ENCODE measurements at places on chromosomes 2 and 18.

DNA sequence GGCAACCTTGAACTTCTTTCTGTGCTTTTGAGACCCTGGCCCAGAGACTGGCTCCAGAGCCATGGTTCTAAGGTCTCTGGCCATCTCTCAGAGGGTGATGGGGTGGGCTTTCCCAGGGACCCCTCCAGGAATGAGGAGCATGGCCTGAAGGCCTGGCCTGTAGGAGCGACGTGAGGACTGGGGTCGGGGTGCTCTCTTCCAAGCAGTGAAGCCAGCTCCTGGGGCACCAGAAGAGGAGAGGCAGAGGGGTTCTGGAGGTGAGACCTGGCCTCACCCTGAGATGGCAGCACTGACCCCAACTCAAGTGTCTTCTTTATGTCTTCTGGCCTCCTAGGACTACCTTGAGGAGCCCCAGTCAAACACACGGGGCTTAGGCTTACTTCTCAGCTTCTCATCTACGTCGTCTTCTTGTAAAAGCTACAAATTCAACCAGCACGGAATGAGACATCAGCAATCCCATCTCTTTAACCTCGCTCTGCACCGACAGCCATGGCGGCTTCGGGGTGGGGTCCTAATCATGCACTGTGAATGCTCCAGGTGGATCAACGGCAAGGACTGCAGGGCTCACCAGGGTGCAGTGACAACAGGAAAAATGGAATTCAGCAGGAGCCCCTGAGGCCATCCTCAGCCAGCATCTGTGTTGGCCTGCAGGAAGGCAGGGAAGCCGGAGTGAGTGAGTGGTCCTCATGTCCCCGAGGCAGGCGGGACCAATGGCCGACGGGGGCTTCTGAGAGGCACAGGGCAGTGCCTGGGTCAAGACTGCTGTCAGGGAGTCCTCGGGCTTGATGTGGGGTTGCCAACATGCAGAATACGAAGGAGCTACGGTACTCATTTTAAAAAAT lies 214.1 kb downstream of the HDAC4 start:
- no peak for DNase-seq

DNA sequence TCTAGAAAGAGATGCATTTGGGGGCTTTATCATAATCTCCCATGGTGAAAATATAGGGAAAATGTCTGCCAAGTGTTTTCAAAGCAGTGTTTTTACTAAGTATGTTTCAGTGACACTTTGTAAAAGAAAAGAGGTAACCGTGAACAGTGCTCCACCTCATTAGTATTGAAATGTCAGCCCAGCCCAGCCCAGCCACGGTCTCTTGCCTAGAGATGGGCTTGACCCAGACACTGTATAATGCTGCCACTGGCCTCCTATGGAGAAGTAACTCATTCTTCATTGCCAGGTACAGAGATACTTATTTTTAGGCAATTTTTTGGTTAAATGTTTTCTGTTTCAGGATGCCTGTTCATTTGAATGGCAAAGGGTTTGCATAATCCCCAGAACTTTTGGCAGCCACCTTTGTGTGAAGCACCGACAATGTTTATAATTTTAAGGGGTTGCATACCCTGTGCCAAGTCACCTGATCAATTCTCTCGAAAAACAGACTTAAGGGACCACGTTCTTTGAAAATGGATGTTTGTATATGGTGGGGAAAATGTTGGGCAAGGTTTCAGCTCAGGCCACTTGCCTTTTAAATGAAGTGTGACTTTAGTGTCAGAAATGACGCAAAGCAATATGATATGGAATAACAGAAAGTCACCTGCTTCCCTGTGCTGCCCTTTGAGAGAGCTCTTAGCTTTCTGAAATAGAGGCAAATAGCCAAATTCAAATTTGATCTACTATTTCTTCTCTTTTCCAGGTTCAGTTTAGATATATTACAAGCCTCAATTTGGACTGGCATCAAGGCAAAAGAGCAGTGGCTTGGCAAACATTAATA lies 314.5 kb upstream of the RGPD4 start:
- DNase-seq: no peak

DNA sequence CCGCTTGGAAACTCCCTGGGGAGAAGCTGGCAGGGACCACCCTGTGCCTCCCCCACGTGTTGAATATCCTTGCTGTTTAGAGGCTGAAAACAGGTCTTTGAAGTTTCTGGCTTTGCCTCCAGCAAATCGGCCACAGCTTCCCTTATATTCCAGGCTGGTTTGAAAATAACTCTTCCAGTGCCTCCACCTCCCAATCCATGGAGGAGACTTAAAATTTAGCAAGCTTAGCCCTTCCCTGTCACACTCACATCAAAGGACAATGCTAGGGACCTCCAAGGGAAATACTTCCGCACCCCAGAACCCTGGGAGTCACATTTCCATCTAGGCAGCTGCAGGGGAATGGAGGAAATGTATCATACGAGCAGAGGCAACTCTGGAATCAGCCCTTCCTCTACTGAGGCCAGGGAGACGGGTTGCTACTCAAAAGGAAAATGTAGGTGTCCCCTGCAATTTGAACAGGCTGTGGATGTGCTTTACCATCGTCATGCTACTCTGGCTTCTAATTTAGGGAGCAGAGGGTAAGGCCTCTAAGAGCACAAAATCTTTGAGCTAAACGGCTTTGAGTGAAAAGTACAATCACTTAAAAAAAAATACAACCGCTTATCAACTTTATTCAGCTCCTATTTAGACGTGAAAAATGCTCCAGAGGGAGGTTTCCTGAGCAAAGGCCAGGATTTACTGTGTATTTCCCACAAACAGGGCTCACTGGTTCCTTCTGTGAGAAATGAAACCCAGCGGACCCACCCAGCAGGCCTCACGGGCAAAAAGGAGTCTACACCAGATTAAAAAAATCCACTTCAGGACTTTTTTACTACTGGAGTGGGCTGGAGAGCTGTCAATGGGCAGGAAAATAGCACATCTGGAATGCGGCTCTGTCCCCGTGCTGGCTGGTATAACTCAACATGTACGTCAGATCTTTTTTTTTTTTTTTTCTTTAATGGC lies 49.4 kb upstream of the PKDCC start:
- DNase-seq: no peak

DNA sequence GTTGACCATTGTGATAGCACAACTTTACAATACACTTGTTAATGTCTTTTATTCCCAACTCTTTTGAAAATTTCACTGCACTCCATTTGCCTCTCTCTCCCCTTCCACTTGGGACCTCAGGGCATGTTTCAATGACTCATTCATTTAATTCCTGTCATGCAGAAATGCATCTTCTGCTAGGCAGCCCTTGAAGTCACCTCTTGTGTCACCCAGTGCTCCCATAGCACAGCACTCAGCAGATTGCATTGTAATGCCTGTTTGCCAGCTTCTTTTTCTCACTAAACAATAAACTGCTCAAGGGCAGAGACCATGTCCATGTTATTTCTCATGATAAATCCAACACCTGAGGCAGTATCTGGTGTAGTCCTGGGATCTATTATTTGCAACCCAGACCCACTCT lies 85.9 kb upstream of the ACSL3 start:
- DNase-seq: no peak

DNA sequence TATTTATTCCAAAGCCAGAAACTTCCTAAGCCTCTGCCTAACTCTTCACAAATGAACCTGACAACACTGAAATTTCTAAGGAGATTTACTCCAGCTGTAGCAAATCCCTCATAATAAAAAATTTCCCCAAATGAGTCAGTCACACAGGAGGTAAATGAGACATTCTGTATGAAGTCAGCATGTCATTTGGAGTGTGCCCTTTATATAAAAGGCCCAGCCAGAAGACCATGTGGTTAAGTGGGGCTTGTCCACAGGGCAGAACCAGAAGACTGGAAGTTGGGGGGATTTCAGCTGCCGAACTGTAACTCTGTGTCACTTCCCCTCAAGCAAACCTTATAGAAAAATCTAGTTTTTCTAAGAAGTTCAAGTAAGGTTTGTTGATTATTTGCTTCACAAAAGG lies 30.2 kb downstream of the NRP2 start:
- no peak for DNase-seq

DNA sequence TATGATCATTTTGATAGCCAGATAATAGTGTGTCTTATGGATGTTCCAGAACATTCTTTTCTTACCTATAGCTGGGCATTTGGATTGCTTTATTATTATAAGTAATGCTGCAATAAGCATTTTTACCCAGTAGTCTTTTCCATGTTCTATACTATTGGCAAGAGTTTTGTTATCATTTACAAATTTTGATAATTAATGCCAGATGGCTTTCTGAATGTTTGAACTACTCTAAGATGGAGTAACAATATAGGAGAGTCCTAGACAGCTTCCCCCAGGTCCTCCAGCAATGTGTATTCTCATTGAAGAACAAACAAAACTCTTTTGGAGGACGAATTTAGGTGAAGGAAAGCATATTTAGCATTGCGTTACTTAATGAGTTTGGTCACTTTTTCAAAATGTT lies 73.0 kb downstream of the INPP4A start:
- DNase-seq: no peak

- DNase-seq: no peak
Measured at GRCh38 chr2:23685181-23685580, 241.7 kb downstream of the ATAD2B start.

- no peak for DNase-seq
Measured at GRCh38 chr2:135246711-135247270, 194.7 kb downstream of the RAB3GAP1 start.

- DNase-seq: no peak
Measured at GRCh38 chr2:102154364-102154763, 11.8 kb downstream of the IL1R1 start.

GRCh38 chr2:173355132-173355865 lies 627 bp downstream of the CDCA7 start:
- DNase-seq: no peak

DNA sequence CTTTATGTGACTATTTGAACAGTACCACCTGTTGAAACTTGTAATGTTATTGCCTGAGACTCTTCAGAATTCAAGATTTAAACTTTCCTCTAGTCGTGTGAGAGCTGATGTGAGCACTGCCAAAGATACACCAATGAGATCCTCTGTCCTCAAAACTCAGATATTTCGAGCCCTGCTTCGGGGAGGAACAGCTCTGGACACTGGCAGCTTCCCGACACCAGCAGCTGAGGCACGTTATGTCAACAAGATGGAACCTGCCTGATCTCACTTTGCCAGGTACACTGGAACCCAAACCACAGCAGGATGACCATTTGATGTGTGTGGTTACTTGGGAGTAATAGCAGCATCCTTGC lies 319.9 kb upstream of the RBMS1 start:
- no peak for DNase-seq

GRCh38 chr18:78144669-78145068 lies 834.9 kb upstream of the SALL3 start:
- no peak for DNase-seq

DNA sequence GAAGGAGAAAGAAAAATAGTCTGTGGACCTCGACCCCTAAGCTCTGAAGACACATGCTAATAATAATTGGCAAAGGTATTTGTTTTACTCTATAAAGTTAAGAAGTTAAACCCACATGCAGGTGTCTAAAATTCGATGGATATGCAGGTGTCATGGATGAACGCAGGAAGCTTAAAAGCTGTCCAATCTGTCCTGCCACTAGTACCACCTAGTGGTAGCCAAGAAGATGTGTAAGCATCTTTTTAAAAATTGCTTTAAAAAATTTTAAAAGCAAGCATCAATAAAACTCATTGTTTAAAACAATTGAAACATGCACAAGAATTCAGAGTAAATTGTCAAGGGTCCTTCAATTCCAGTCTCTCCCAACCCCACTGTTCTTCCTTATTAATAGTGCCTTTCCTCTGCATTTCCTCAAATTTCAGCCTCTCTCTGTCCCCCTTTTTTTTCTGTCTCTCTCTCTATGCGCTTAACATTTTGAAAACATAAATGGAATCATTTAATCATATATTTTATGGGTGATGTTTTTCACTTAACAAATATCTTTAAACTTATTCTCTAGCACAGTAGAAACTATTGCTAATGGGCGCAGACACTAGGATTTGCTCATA lies 30.6 kb upstream of the PPP3R1 start:
- peak; percentile 18 for DNase-seq

DNA sequence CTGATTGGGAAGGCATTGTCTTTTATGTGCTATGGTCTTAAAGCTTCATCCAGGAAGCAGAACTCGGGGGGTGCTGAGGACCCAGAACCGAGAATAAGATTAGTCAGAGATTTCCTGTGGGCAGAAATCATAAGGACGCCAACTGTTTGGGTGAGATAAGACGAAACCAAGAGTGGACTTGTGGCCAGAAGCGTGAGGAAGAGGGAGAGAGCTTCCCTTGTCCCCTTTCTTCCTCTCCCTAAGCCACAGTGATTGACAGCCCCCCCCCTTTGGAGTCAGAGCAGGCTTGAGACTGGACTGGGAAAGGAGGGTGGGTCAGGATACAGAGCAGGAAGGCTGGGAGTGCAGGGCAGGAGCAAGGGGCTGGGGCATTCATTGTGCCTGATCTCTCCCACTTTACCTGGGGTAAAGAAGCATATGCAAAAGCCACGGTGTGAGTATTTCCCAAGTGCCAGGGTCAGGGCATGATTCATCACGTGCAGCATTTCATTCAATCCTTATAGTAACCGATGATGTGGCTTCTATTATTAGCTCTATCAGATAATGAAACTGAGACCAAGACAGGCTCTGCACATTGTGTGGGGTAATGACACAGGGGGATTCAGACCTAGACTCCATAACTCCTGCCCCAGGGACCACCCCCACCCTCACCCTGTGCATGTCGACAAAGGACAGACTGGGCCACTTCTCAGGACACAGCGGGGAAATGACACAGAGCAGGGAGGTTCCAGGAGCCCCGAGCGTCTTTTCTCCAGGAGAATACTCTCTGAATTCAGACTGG lies 3.0 kb upstream of the IL1RN start:
- DNase-seq: no peak

DNA sequence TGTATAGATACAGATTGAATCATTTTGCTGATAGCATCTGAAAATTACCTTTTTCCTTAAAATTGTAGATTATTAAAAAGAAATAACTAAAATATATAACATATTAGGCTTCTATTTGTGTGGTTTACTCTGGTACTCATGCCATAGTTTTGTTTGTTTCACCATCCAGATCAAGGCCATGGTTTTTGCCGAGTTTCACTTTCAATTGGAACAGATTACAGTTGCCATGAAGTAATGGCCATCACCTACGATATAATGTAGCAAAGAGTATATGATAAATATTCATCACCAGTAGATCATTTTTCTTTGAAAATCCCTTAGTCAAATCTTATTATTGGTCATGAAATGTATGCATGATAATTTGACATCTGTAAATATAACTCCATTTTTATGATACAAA lies 11.9 kb upstream of the DNAH7 start:
- DNase-seq: no peak

DNA sequence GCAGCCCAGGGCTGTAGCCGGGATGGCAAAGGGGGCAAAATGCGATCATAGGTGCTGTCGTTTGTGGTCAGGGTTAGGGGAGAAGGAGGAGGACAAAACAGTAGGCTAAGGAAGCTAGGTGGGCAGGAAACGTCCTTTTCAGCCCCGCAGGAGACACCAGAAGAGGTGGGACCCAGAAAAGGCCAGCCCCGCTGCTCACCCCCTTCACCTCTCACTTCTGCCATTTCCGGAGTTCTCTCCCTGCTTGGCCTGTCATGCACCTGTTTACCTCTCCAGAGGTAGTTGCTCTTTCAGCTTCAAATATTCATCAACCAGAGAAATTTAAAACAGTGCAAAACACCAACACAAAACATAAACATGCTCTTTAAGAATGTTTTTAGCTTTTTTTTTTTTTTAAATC lies 849 bp downstream of the AQP4 start:
- DNase-seq: no peak
